Progenitor cell of endocrine pancreas (in vitro differentiated cells): ENCODE measurements at places on chromosomes 5 and 9. TPM values are rescaled to one million over a fixed set of nuclear protein-coding genes. Genes with fewer than 3 reads are reported as not detected.

ANKRD31 gene
- total RNA-seq = 0.55 and 0.80 TPM in 2 replicates

PDZD2 gene
- total RNA-seq = 2.4 and 3.1 TPM in 2 replicates

FOXD4L6 gene
- total RNA-seq = not detected in 2 replicates

SPATA9 gene
- total RNA-seq = 0.82 TPM in 1 of 2 replicates, not detected in the other

TNFAIP8 gene
- 8.0 and 9.3 TPM in 2 replicates for total RNA-seq

FAM153A gene
- total RNA-seq = 0.55 and 1.2 TPM in 2 replicates

SPINK6 gene
- total RNA-seq = not detected in 2 replicates

DNA sequence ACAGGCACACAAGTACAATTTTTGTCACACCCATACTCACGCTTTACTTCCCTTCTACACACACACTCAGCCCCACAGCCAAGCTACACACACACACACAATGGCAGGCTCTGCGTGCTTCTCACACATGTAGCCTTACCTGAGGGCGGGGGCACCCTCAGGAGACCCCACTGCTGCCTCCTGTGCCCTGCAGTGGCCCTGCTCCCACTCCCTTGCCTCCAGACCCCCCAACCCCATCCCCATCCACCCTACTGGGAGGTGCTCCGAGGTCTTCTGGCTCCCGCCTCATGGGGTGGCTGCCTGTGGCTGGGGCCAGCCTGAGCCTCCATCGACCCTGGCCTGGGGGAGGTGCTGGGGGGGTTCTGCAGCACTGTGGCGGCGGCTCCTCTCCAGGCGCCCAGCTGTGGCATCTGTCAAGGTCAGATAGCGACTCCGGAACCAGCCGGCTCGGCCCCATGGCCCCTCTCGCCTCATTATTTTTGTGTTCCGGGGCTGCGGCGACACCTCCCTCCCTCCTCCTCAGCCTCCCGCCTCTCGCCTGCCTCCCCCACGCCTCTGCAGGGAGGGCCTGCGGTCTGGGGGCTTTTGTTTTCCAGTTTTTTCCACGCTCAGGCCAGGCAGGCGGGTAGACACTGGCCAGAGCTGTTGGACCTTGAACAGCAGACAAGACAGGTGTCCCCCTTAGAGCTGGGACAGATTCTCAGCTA is 21.7 kb downstream of the CXXC5 start:
- H3K27me3 ChIP-seq = no peaks in the 10 kb centered on the region
- peaks cover 31% of the 10 kb centered on the region for H3K4me1 ChIP-seq
- peak overlapping the region; percentile 15 for H3K4me3 ChIP-seq

DNA sequence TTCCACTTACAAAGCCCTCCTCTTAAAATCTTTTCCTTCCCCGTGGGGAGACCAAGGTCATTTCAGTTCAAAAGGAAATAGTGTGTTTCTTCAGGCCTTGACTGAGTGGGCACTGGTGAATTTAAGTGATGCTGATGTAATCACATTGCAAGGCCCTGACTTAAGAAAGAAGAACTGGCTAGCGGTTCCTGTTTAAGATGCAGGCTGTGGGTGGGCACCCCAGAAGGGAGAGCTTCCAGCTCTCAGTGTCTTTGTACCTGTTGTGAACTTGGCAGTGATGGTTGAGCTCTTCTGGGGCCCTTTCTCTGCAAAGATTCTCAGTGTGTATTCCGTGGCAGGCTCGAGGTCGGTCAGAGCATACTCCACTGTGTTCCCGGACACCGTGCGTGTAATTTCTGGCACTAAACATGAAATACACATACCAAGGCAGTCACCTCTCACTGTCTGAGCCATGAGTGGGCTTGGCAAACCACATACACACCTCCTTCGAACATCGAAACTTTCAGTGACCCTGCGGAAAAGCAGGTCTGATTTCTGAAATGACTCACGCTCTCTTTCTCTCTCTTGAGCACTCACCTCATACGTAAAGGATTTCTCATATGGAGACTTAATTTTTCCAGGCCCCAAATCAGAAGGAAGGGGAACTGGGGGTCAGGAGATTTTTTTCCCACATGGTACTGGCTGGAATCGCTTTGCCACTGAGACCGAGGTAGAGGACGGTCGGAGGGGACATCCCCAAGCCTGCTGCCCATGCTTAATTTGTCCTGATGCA is 81.9 kb downstream of the TNC start:
- no peak overlapping the region for H3K27ac ChIP-seq
- peaks cover 26% of the 10 kb centered on the region for H3K27me3 ChIP-seq
- no peak overlapping the region for H3K4me3 ChIP-seq
- peaks cover 2% of the 10 kb centered on the region for H3K4me1 ChIP-seq
- no peak for DNase-seq

DNA sequence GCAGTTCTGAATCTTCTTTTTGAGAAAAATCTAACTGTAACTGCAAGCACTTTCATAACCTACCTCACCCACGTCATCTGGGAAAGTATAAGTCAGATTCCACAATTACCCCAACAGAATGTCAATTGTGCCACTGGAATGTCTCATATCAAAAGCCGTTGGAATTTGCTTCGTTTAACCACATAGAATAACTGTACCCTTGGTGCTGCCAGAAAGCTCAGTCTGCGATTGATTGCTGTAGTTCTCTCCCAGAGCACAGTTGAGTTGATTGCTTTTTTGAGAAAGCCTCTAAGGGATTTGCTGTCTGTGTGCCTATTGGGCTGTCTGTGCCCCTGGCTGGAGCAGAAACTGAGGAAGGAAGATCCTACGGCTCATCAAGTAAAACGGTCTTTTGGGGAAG is 583.6 kb downstream of the TMEM38B start:
- H3K36me3 ChIP-seq = no peaks in the 10 kb centered on the region
- no peaks in the 10 kb centered on the region for H3K27me3 ChIP-seq
- no peaks in the 10 kb centered on the region for H3K4me1 ChIP-seq
- H3K4me3 ChIP-seq = no peak overlapping the region
- no peak for DNase-seq

DNA sequence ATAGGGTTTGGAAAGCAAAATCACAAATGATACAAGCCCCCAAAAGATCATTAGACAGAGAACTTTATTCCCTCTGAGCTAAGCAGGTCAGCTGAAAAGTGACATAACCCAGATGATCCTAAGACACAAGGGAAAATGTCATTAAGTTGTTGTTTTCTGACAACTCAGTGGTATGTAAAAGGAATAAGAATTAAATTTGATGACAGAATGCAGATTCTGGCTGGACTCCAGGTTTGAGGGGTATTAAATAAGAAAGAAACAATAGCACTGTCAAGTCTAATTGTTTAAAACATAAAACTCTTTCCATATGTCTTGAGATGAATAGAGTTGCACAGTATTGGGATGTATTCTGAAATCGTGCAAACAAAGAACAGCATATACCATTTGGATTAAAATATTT is 429.9 kb downstream of the CAAP1 start:
- no peaks in the 10 kb centered on the region for H3K4me1 ChIP-seq
- no peaks in the 10 kb centered on the region for H3K36me3 ChIP-seq
- H3K27ac ChIP-seq = no peak overlapping the region
- no peak for DNase-seq

- H3K27me3 ChIP-seq = no peaks in the 10 kb centered on the region
- peaks cover 4% of the 10 kb centered on the region for H3K4me1 ChIP-seq
- peaks cover 24% of the 10 kb centered on the region for H3K36me3 ChIP-seq
- no peak overlapping the region for H3K27ac ChIP-seq
- no peak for DNase-seq
- no peak overlapping the region for H3K4me3 ChIP-seq
These were observed 33.1 kb downstream of the GRAMD2B start for GRCh38 chr5:126456217-126456820.

DNA sequence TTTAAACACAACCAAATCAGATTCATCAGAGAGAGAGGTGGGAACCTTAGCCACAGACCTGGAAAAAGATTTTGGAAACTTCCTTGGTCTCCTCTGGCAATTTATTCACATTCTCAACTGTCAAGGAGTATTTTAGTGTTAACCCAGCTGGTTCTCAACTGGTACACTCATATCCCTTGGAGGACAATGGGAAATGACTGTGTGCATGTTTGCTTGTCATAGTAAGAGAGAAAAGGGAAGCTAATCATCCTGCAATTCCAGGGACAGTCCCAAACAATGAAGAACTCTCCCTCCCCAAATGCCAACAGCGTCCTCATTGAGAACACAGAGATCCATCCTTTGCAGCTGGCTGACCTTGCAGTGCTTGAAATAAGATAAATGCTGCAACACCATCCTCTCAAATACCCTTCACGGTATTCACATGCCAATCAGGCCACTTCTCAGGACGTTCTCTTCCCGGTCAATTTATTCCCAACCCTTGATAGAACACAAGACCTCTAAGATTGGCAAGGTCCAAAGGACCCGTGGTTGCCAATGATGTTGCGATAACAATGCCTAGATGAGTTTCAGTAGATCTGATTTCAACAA is 75.5 kb downstream of the EPB41L4B start:
- no peaks in the 10 kb centered on the region for H3K27me3 ChIP-seq
- H3K4me1 ChIP-seq = peaks cover 12% of the 10 kb centered on the region
- no peak for DNase-seq
- H3K27ac ChIP-seq = no peak overlapping the region
- H3K36me3 ChIP-seq = peaks cover 2% of the 10 kb centered on the region

- H3K27ac ChIP-seq = peak overlapping the region; percentile 89
- DNase-seq = no peak
- H3K4me3 ChIP-seq = peak overlapping the region; percentile 87
- no peaks in the 10 kb centered on the region for H3K36me3 ChIP-seq
- peaks cover 18% of the 10 kb centered on the region for H3K4me1 ChIP-seq
These were observed 5.6 kb upstream of the PURA start for GRCh38 chr5:140108093-140109017.

GRCh38 chr5:9046756-9047481 is 499.0 kb downstream of the SEMA5A start:
- H3K27ac ChIP-seq = no peak overlapping the region
- peaks cover 40% of the 10 kb centered on the region for H3K27me3 ChIP-seq
- no peaks in the 10 kb centered on the region for H3K36me3 ChIP-seq
- peaks cover 7% of the 10 kb centered on the region for H3K4me1 ChIP-seq
- DNase-seq = no peak
- no peak overlapping the region for H3K4me3 ChIP-seq

DNA sequence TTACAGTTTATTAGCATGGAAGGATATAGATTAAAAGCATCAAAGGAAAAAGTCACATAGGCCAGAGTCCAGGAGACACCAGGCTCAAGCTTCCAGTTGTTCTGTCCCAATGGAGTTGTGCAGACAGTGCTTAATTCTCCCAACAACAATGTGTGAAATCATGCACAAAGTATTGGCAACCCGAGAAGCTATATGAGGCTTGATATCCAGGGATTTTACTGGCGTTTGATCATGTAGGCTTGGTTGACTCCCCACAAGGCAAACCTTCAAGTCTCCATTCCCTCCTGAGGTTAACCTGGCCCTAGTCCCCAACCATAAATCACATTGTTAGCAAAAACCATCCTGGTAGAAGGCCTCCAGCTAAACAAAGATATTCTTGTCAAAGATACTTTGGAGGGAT is 141.5 kb downstream of the ADAMTS19 start:
- H3K4me1 ChIP-seq = no peaks in the 10 kb centered on the region
- peaks cover 1% of the 10 kb centered on the region for H3K36me3 ChIP-seq
- DNase-seq = no peak

DNA sequence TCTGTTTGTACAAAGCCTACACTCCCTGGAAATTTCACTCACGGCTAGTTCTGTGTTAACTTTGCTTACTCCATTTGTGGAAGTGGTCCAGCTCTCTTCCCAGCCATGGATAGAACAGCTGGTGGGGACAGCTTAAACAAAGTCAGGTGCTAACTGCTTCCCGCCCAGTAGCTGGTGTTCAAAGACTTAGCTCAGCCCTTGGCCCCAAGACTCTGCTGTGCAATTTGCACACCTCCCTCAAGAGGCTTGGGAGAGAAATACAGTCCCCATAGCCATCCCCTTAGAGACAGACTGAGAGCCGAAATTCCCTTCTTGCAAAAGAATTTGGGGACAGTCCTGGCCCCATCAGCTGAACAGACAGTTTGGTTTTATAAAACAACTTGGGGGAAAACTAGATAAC is 73.8 kb upstream of the RAI14 start:
- H3K27me3 ChIP-seq = no peaks in the 10 kb centered on the region
- DNase-seq = no peak
- no peak overlapping the region for H3K27ac ChIP-seq
- no peak overlapping the region for H3K4me3 ChIP-seq

DNA sequence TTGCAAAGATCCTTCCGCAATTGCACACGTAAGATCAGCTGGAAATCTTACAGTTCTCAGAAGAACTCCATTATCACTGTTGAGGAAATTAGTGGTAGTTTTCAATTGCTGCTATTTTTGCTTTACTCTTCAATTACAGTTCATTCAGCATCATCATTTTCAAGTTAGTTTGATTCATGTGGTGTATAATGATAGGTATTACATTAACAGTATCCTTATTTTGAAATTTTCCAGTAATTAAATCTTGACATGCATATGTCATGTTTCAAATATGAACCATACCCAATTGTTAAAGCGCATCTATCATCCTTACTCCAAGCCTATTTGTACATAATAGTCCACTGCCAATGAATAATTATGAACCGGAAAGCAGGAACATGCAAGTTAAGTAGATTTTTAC is 60.3 kb downstream of the NR6A1 start:
- H3K4me3 ChIP-seq = no peak overlapping the region
- H3K27me3 ChIP-seq = no peaks in the 10 kb centered on the region
- DNase-seq = no peak
- H3K27ac ChIP-seq = no peak overlapping the region
- peaks cover 18% of the 10 kb centered on the region for H3K36me3 ChIP-seq

DNA sequence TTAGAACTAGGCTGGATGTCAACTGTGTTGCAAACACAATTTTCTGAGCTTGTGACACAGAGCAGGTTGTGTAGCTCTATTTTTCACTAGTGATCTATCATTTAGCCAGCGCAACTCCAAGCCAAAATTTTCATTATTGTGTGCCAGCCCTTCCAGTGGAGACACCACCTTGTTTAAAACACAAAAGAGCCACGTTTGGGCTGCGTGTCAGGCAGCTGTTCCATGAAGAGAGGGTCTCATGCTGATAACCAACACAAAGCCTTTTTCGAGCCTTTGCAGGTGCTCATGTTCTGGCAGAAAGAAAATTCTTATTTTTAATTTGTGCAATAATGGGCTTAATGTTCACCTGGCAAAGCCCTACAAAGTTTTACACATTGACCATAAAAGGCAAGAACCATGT is 237.6 kb upstream of the RGMB start:
- no peaks in the 10 kb centered on the region for H3K36me3 ChIP-seq
- no peak for DNase-seq
- no peaks in the 10 kb centered on the region for H3K4me1 ChIP-seq
- H3K27me3 ChIP-seq = no peaks in the 10 kb centered on the region

- peaks cover 6% of the 10 kb centered on the region for H3K27me3 ChIP-seq
- no peaks in the 10 kb centered on the region for H3K4me1 ChIP-seq
- H3K27ac ChIP-seq = no peak overlapping the region
- H3K36me3 ChIP-seq = no peaks in the 10 kb centered on the region
- H3K4me3 ChIP-seq = no peak overlapping the region
These were observed 76.0 kb downstream of the COL15A1 start for GRCh38 chr9:99019510-99020331.

- H3K27ac ChIP-seq = no peak overlapping the region
- DNase-seq = no peak
- peaks cover 8% of the 10 kb centered on the region for H3K27me3 ChIP-seq
- no peak overlapping the region for H3K4me3 ChIP-seq
These were observed 131.5 kb downstream of the DOCK8 start for GRCh38 chr9:346111-346571.

GRCh38 chr9:70218767-70219166 is 40.0 kb upstream of the SMC5 start:
- DNase-seq = no peak
- H3K4me1 ChIP-seq = no peaks in the 10 kb centered on the region
- no peaks in the 10 kb centered on the region for H3K27me3 ChIP-seq
- peaks cover 14% of the 10 kb centered on the region for H3K36me3 ChIP-seq
- H3K27ac ChIP-seq = no peak overlapping the region
